ENCODE measurements at places on chromosomes 4 and X.

- DNase-seq, result peak; percentile 38
These were observed 763.8 kb upstream of the AADAT start for GRCh38 chr4:170853422-170854021.

- DNase-seq, result no peak
These were observed 775.9 kb upstream of the FTHL17 start for GRCh38 chrX:31847773-31848172.

GRCh38 chr4:177413076-177413475, 29.2 kb downstream of the AGA start:
- no peak for DNase-seq

- DNase-seq, result no peak
These were observed 8.8 kb upstream of the XIAP start for GRCh38 chrX:123851079-123851478.

- DNase-seq, result no peak
These were observed 1080.5 kb upstream of the TENM3 start for GRCh38 chr4:181162676-181163075.

DNA sequence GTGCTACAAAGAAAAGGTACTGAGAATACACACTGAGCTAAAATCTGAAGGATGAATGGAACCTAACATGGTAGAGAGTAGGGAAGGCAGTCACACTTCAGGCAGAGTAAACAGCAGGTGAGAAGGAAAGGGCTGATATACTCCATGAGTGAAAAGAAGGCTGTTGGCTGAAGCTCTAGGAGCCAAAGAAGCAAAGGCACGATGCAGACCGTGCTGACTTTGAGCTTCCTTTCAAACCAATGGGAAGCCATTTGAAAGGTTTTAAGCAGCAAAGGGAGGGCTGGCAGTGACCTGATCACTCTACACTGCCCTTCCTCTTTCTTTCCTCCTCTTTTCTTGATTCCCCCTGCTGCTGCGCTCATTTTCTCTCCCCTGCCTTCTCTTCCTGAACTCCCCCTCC, 66.4 kb downstream of the TMEM154 start:
- DNase-seq, result no peak

- no peak for DNase-seq
These were observed 156.9 kb upstream of the SLC7A11 start for GRCh38 chr4:138399081-138399480.

Data from head of caudate nucleus (tissue), 42 donors.